ENCODE measurements at places on chromosomes 16 and 17.
A peak's percentile ranks its signal among the peaks of the same experiment; 100 is the strongest.

DNA sequence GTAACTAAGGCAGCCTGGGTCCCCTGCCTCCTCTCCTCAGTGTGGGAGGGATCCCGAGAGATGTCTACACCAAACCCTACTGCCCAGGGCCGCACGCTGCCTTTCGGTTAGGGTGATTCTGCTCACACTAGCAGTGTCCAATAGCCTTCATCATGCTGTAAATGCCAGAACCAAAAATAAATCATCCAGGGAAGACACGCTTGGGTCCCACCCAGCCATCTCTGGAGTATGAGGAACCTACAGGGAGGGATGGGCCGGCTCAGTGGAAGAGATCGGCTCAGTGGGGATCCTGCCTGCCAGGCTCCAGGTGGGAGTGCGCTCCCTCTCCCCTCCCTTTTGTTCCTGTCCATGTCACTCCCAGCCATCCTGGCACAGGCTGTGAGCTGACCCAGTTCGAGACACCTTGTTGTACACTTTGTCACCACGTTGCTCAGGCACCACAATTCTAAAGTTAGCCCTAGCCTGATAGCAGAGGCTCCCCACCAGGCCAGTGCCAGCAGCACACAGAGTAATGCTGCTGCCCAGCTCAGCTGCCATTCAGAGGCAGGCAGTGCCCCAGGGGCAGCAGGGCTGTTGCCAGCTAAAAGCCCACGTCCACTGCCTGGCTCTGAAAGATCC lies 24.5 kb downstream of the PEMT start:
- H3K4me1 ChIP-seq = no peaks in the 10 kb centered on the region
- H3K36me3 ChIP-seq = no peaks in the 10 kb centered on the region

DNA sequence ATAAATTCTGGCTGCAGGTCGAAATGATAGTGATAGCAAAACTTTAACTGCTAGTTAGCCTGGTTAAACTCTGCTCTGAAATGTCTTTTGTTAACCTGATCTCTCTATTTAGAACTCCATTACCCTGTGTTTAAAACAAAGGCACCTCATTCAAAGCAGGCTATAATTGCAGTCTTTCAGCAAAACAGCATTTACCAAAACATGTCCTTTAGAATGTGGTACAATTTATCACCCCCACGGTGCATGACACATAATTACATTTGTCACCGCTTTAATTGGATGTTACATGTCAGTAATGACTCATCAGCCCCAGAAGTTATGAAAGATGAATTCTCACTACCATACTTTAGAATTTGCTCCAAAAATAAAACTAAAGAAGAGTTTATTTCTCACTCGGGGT lies 295.4 kb downstream of the TOX3 start:
- H3K4me3 ChIP-seq = no peak overlapping the region
- H3K27me3 ChIP-seq = no peaks in the 10 kb centered on the region
- H3K4me1 ChIP-seq = no peaks in the 10 kb centered on the region
- DNase-seq = no peak
- H3K27ac ChIP-seq = no peak overlapping the region
- H3K36me3 ChIP-seq = no peaks in the 10 kb centered on the region

- DNase-seq = no peak
- H3K4me1 ChIP-seq = peaks cover 47% of the 10 kb centered on the region
- H3K36me3 ChIP-seq = peaks cover 14% of the 10 kb centered on the region
- H3K4me3 ChIP-seq = no peak overlapping the region
- peaks cover 2% of the 10 kb centered on the region for H3K27me3 ChIP-seq
These were observed 10.3 kb downstream of the LYRM1 start for GRCh38 chr16:20910781-20911321.

DNA sequence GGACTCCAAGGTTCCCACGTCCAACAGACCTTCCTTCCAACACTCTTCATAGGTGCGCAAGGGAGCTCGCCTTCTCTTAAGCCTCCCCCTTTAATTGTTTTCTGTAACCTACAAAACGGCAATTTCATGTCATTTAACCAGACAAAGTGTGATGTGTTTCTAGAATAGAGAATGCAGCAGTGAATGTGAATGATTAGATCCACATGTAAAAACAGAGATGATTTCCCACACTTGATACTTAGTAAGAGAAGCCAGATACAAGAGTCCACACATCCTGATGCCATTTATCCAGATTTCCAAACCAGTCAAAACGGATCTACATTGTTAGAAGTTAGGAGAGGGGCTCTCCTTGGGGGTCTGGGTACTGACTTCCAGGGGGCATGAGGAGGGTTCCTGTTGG lies 89.3 kb downstream of the IRF8 start:
- no peak overlapping the region for H3K4me3 ChIP-seq
- no peaks in the 10 kb centered on the region for H3K36me3 ChIP-seq
- H3K27ac ChIP-seq = peak overlapping the region; percentile 69
- no peak for DNase-seq

DNA sequence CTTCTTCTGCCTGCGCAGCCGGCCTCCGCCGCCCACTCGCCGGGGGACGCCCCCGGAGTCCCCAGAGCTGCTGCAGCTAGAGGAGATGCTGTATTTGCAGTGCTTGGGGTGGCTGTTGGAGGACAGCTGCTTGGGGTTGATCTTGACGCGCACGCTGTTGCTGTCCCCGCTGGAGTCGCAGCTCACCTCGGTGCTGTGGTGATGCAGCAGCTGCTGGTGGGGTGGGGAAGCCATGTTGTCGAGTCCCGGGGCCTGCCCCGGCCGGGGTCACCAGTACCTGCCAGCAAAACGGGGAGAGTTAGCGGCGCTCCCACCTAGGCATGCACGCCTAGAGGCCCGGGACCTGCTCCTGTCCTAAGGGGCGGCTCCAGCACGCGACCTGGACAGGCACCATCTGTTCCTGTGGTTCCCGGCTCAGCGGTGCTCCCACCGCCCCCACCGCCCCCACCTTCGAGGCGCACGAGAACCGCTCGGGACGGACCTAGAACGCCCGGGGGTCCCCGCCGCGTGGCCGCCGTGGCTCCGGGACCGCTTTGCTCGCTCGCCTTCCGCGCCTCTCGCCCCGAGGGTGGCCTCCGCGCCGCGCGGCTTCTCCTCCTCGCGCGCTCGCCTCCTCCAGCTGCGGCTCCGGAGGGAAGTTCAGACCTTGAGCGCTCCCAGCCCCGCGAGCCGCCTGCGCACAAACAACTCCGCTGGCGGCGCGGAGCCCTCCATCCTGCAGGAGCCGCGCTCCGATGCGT lies 863 bp downstream of the ADCY9 start:
- H3K27ac ChIP-seq = peak overlapping the region; percentile 48
- H3K4me3 ChIP-seq = peak overlapping the region; percentile 71
- peaks cover 11% of the 10 kb centered on the region for H3K36me3 ChIP-seq
- peak; percentile 50 for DNase-seq
- peaks cover 15% of the 10 kb centered on the region for H3K27me3 ChIP-seq
- peaks cover 50% of the 10 kb centered on the region for H3K4me1 ChIP-seq
